Effector CD4-positive, alpha-beta T cell (primary cell): ENCODE measurements at places on chromosomes 16 and 17.

- no peak for DNase-seq
Observed at GRCh38 chr16:85606904-85607303, 6.2 kb upstream of the GSE1 start.

- no peak for DNase-seq
Observed at GRCh38 chr17:33370401-33370800, 77.3 kb upstream of the ASIC2 start.

DNA sequence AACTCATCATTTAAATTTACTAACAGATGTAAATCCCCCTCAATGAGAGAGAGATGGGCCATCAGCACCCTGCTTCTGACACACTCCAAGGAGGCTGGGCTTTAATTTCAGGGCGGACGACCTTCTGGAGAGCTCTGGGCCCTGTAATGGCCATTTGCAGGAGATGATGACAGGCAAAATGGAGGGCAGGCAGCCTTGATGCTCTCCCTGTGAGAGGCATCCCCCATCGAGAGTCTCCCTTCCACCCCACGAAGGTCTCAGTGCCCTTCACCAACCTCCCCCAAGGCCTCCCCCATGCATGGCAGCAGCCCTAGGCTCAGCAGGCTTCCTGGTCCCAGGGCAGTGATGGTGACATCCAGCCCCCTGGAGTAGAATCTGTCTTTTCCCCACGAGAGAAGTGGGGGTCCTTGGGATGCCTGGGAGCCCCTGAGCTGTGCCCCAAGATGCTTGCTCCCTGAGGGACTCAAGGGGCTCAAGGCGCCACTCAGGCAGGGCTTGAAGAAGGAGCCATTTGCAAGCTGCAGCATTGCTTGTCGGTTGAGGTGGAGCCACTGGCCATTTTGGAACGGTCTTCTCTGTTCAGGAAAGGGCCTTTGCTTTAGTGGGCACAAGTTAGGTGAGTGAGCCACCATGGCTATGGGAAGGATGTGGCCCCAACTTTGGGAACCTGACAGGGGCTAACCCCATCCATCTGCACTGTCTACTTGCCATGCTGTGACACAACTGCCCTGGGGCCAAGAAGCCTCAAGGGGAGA is 82.6 kb downstream of the C16orf78 start:
- no peak for DNase-seq

- no peak for DNase-seq
Observed at GRCh38 chr16:88458039-88458772, 5.1 kb downstream of the ZFPM1 start.

- DNase-seq, result no peak
Observed at GRCh38 chr16:28279006-28279405, 13.3 kb upstream of the SBK1 start.

- no peak for DNase-seq
Observed at GRCh38 chr16:51713502-51713901, 562.4 kb upstream of the SALL1 start.

- DNase-seq, result no peak
Observed at GRCh38 chr17:40060887-40061608, 1.7 kb upstream of the THRA start.

- no peak for DNase-seq
Observed at GRCh38 chr16:84448444-84448843, 56.0 kb downstream of the MEAK7 start.

GRCh38 chr17:81652906-81653771 is 3.2 kb downstream of the PDE6G start:
- DNase-seq, result no peak

GRCh38 chr17:35766903-35767510 is 6.3 kb downstream of the C17orf50 start:
- peak; percentile 14 for DNase-seq

GRCh38 chr16:6884002-6884401 is 448.6 kb upstream of the RBFOX1 start:
- DNase-seq, result no peak

DNA sequence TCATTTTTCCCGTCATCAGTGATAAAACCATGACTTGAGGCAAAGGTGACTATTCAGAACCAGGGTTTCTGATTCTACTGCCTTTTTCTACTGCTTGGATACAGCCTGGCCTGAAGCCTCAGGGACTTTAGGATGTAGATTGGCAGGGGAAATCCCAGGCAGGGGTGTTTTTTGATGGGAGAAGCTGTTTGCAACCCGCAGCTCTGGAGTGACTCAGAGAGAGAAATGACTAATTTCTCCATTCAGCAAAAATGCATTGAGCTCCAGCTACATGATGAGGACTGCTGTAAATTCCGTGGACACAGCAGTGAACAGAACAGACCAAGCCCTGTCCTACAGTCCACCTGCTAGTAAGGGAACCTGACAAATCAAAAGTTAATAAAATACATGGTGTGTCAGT is 560.6 kb downstream of the CDH13 start:
- DNase-seq, result no peak

DNA sequence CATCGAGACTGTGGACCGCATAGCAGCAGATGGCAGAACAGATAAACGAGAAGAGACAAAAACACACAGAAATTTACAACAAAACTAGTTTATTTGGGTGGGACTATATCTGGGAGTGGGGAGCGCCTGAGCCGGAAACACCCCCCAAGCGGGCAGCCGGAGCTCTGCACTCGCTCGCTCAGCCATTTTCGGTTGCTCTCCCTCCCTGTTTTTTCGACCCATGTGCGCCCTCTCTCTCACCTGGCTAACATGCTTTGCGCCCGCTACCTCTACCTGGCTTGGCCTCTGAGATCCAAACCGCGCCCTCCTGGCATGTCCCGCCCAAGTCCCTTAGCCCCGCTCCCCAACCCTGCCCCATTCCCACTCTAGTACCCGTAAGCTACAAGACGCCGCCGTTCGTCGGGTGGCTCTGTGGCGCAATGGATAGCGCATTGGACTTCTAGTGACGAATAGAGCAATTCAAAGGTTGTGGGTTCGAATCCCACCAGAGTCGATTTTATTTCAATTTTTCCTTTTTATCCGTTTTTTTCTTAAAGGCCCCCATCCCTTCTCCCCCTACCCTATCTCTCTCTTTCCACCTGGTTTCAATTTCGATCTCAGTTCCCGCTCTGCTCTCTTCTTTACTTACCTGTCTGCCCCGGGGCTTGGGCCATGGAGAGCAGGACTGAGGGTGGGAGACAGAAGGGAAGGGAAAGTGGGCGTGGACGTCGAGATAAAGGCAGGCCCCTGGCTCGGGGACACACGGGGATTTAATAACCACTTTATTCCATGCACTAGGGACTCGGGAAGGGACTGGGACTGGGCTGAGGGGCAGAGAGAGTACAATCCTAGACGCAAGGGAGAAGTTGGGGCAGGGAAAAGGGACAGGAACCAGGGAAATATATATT is 2.4 kb upstream of the ALOXE3 start:
- peak; percentile 42 for DNase-seq

DNA sequence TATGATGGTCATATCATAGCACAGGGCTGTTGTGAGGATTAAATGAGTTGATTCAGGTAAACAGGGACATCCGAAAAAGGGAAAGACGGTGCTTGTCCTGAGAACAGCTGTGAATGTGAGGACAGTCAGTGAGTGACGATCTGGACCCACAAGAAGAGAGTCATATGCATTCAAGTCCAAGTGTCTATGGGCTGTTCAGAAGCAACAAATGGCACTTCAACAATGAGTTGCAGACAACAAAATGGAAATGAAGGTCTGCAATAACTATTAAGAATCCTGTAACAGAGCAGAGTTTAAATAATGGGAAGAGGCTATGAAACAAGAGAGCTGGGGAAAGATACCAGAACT is 100.3 kb downstream of the ADCY9 start:
- no peak for DNase-seq

DNA sequence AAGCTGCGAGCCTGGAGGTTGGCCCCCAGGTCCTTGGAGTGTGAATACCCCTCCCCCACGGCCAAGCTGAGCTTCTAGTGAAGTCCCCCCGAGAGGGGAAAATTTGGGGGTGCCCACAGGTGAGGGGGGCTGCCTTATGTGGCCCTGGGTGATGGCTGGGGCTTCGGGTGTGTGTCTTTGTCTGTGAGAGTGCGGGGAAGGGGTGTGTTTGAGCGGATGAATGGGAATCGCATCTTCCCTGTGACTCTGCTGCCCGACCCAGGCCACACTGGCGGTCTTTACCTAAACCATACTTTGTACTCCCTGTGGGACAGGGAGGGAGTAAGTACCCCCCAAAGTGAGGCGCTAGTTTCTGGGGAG is 1.3 kb downstream of the SBK1 start:
- DNase-seq, result no peak

DNA sequence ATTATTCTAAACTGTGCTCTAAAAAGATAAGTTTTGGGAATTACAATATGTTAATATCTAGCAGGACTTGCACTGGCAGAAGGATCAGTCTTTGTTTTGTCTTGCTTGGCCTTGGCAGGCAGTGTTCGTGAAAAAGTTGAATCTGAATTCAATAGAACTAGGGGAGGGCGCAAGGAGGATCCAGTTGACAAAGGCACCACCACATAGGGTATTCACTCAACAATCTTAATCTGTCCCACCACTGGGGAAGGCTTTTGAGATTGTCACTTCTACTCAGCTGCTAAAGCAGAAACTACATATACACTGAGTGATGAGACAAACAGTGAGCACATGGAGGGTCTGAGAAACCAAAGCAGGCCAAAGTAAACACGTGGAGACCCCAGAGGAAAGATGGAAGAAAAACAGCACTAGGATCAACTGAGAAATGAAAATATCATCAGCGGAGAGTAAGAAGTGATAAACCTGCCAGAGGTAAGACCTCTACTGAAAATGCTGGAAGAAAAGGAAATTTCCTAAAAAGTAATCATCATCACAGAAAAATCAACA is 2.4 kb downstream of the AMFR start:
- DNase-seq, result no peak

DNA sequence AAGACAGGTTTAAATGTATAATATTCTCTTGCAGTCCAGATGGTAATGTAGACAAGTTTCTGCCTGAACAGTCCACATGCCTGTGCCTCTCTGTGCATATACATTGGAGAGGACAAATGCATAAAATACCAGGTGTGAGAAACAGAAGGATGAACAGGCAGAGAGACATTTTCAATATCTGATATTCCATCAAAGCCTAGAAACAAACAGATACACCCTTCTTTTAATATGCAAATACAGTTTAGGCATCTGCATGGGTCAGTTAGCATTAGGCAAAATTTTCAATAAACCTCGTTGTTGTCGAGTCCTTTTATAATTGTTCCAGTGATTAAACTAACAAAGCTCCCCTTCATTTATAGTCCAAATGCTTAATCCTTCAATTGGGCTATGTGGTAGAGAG is 897 bp downstream of the OMG start:
- no peak for DNase-seq

GRCh38 chr16:22813948-22814710 is at the start of gene HS3ST2:
Gene HS3ST2, plus strand, starts transcription at chr16:22814162. Its CDS starts 449 bp downstream, at chr16:22814611.
- DNase-seq, result no peak

GRCh38 chr16:67399218-67399733 is 6.0 kb upstream of the TPPP3 start:
- no peak for DNase-seq

DNA sequence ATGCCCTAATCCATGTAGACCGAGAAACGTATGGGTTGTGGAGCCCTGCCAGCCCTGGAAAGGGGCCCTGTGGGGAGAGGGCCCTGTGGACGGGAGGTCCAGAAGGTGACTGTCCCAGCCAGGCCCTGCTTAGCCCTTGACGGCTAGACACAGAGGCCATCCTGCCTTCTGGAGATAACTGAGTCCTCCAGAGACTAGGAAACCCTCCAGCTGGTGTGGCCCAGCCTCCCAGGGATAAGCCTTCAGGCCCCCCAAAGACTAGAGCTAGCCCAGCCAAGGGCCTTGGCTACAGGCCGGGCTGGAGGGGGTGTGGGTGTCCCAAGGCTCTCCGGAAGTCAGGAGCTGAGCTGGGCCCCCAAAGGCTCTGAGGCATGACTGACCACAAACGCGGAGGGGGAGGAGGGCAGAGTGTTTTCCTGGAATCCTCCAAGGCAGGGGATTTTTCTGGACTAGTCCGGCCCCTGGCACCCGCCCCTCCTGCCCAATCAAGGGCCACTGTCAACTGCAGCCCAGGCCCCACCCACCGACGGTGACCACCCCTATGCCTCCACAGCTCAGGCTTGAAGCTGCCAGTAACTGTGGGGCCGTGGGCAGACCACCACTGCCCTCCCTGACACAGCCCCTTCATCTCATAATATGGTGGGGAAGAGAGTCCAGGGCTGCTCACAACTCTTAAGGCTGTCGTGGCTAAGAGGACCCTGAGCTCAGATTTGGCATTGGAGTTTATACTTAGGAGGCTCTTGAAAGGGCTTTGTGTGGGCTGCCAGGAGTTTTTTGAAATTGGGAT is 885 bp upstream of the VASN start:
- no peak for DNase-seq

DNA sequence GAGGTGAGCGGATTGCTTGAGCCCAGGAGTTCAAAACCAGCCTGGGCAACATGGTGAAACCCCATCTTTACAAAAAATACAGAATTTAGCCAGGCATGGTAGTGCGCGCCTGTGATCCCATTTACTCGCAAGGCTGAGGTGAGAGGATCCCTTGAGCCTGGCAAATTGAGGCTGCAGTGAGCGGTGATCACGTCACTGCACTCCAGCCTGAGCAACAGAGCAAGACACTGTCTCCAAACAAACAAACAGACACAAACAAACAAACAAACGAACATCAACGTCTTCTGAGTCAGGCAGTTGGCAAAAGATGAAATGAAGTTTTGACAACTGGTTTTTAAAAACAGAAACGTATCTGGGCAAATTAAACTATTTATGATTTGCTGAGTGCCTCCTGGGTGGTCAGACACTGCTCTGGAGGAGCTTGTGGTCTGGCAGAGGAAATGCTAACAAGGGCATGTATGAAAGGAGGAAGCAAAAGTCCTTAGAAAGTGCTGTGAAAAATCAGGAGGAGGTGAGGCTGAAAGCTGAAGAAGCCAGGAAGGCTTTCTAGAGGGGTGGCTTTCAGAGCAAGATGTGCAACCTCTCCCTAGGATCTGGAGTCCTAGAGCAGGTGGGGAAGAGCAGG is 10.2 kb upstream of the KRT20 start:
- no peak for DNase-seq

GRCh38 chr17:12136243-12136642 is 115.6 kb downstream of the MAP2K4 start:
- DNase-seq, result no peak

- DNase-seq, result no peak
Observed at GRCh38 chr16:89572073-89572484, 3.5 kb upstream of the CPNE7 start.

DNA sequence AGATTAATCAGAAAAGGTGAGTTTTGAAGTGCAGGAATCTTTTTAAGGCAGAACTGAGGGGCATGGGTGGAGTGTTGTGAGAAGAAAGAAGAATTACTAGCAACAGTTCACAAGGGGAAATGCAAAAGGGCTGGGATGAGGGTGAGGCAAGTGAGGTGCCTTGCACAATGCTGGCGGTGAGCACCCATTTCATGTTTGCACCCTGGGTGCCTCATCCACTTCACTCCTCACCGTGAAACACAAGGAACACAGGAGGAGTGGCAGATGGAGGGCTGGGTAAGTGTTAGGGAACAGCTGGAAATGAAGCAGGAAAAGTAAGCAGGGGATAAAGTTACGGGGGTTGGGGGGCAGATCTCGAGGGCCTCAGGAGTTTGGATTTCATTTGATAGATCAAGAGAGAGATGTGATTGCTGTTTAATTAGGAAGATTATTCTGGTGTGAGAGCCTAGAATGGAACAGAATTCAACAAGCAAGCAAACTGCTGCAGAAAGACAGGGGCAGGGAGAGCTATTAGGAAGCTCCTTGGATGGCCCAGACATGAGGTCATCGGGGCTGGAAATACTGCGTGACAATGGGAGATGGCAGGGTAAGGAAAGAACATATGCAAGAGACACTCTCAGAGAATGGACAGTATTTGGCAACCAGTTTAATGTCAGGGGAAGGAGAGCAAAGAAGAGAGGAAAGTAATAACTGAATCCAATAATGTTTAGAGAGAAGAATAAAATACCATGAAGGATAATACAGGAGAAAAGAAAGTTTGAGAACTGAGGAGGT is 8.3 kb upstream of the HEATR6 start:
- DNase-seq, result no peak

- DNase-seq, result peak; percentile 81
Observed at GRCh38 chr16:31033709-31034492, 543 bp downstream of the STX4 start.
